ENCODE measurements at places on chromosomes 2 and 18.

DNA sequence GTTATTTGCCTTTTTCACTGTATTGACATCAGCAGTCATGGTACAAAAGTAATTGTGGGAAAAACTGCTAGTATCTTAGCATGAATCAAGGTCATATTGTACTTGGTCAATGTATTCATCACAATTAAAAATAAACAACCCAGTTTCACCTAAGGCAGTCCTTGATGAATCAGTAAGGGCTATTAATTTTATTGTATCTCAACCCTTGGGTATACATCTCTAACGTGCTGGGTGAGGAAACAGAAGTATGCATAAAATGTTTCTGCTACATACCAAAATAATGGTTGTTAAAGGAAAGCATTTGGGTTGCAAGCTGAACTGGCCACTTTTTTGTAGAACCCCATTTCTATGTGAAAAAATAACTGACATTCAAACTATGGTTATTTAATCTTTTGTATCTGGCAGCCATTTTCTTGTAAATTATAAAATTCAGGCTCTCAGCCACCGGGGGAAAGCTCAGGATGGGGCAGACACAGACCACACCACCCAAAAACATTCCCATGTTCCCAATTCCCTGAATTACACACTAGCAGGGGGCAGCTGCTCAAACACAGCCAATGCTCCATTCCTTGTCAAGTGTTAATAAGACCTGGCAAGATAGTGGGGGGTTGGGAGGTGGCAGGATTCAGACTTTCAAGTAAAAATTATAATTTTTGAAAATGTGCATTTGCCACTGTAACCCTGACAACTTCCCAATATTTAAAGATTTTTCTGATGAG, 49.3 kb downstream of the OLA1 start:
- no peak overlapping the region for H3K27ac ChIP-seq
- H3K4me3 ChIP-seq: no peak overlapping the region
- H3K36me3 ChIP-seq: no peaks in the 10 kb centered on the region
- DNase-seq: no peak
- H3K27me3 ChIP-seq: no peaks in the 10 kb centered on the region
- no peaks in the 10 kb centered on the region for H3K4me1 ChIP-seq

- H3K27ac ChIP-seq: no peak overlapping the region
- H3K4me1 ChIP-seq: no peaks in the 10 kb centered on the region
- H3K4me3 ChIP-seq: no peak overlapping the region
- no peak for DNase-seq
Observed at GRCh38 chr2:237293978-237294377, 120.0 kb downstream of the COL6A3 start.

GRCh38 chr2:229887441-229887840, 34.4 kb downstream of the TRIP12 start:
- H3K4me3 ChIP-seq: no peak overlapping the region
- no peak for DNase-seq
- H3K27ac ChIP-seq: no peak overlapping the region
- H3K27me3 ChIP-seq: no peaks in the 10 kb centered on the region
- H3K36me3 ChIP-seq: peaks cover 40% of the 10 kb centered on the region

DNA sequence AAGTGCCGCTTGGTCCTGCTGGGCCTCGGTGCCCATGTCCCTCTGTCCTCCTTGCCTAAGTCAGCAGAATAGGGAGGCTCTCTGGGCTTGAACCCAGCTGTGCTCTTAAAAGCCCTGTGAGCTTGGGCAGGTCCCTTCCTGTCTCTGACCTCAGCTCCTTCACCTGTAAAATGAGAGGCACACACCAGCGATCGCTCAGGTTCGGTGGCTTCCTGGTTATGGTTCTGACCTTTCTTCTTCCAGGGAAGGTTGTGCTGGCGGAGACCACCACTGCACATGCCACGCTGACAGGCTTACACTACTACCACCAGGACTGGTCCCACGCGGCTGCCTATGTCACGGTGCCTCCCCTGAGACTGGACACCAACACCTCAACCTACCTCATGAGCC, 36.1 kb upstream of the MAPRE3 start:
- no peak for DNase-seq
- peaks cover 11% of the 10 kb centered on the region for H3K27me3 ChIP-seq
- H3K27ac ChIP-seq: no peak overlapping the region
- H3K4me3 ChIP-seq: no peak overlapping the region

GRCh38 chr2:953975-954686, 3.5 kb downstream of the SNTG2 start:
- H3K27ac ChIP-seq: no peak overlapping the region
- H3K36me3 ChIP-seq: no peaks in the 10 kb centered on the region
- peaks cover 22% of the 10 kb centered on the region for H3K27me3 ChIP-seq
- DNase-seq: no peak

DNA sequence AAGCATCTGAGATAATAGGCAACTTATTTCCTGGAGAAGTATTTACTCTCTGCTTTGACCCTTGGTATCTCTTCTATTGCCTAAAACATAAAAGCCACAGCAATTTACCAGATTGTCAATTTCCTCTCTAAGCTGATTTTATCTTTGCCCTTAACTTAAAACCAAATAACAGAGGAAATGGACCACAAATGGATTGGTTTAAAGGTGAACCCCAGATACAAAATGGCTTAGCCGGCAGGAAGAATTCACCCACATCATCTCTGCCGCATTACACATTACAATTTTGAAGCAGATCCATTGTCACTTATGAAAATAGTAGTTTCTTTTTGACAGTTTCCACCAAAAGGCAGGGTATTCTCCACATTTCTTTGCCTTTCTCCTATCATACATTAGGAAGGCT, 585.8 kb upstream of the CHAC2 start:
- no peak overlapping the region for H3K4me3 ChIP-seq
- H3K4me1 ChIP-seq: no peaks in the 10 kb centered on the region
- no peaks in the 10 kb centered on the region for H3K36me3 ChIP-seq
- no peak overlapping the region for H3K27ac ChIP-seq
- no peak for DNase-seq
- no peaks in the 10 kb centered on the region for H3K27me3 ChIP-seq

All from activated B cell treated with CpG ODN at 0.5 μM for 24 hours (primary cell).